NCI-H526 treated with DMSO at 0.1 percent for 48 hours (cell line): ENCODE measurements at places on chromosomes 5 and 9.

- no peak for DNase-seq
Observed at GRCh38 chr5:179192891-179193470, 132.8 kb downstream of the ZNF354C start.

- DNase-seq = no peak
Observed at GRCh38 chr9:99677281-99677680, 144.4 kb upstream of the NR4A3 start.

DNA sequence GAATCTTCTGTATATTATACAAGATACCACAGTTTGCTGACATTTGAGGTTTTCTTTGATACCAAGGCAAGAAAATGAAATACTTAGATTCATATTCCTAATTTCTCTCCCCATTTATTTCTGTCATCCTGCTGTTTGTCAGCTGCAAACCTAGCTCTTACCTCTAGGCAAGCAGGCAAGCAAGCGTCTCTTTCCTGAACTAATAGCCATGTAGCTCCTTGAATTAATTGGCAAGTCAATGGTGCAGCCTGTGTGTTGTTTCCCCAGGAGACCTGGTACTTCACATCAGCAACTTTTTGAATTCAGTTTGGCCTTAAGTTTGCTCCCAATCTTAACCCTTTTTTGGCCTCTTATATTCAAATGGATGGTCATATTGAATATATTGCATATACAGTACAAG, 573.6 kb upstream of the ARRDC3 start:
- DNase-seq = no peak

GRCh38 chr5:174311121-174311520, 265.6 kb downstream of the NSG2 start:
- no peak for DNase-seq

GRCh38 chr9:127313042-127313560, 48.5 kb downstream of the GARNL3 start:
- DNase-seq = no peak

DNA sequence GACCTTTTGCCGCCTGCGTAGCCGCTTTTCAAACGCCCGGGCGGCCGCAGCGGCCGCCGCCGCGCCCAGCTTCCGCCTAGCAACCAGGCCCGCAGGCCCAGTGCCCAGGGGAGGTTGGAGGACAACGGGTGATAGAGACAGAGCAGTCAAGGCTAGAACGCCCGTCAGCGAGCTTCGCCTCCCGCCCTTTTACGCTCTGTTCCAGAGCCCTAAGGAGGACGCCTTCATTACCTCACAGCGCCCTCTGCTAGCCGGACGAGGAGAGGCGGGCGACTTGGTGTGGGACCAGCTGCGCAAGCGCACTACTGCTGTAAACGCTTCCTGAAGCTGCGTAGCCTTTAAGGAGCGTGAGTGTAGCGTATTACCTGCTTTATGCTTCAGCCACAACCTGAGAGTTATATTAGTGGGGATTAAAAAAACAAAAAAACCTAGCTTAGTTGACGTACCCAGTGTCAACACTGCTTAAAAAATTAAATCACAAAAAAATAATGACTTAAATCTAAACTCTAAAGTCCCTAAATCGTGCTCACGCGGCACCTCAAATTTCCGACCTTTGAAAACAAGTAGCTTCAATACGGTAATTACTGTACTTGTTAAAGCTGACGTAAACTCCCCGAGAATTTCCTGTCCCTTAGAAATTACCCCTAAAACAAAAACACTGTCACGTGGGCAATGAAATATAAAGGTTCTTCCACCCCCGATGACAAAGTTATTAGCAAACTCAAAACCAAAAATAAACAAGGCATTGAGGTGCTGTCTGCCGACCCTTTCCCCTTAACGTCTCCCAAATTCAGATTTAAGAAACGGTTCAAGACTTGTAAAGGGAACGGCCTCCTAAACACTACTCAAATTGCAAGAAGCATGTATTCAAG, at the start of gene CEP120:
TSS of gene CEP120 (minus strand) at position 126 of the 872 bp plus-strand sequence. CDS start 405 bp downstream, outside the sequence.
- DNase-seq = peak; percentile 94

DNA sequence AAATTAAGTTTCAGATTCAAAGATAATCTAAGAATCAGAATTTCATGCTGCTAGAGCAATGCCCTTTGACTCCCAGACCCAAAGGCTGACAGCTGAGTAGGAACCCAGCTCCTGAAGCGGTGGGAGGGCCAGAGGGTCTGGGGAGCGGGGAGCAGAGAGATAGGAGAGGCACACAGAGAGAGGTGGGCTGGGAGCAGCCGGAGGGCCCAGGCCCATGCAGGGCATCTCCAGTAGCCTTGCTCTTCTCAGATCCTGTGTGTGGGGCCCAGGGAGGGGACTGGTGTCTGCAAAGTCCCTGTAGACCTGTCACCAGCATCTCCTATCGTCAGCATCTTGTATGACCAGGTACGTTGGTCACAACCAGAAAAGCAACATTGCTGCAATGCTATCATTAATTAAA, 75.3 kb upstream of the OLFM1 start:
- no peak for DNase-seq

GRCh38 chr5:172941067-172941516, 18.1 kb upstream of the RPL26L1 start:
- DNase-seq = no peak

DNA sequence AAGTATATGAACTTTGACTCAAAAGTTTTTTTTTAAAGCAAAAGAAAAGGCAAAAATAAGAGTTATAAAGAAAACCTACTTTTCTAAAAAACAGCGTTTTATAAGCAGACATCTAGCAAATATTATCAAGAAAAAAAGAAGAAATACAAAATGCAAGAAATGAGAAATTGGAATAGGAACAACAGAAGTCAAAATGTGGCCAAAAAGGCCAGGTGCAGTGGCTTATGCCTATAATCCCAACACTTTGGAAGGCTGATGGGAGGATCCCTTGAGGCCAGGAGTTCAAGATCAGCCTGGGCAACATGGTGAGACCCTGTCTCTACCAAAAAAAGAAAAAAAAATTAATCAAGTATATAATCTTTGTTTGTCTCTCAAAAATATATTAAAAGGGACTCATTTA, 35.9 kb downstream of the APTX start:
- DNase-seq = no peak

GRCh38 chr9:94250456-94250855, 8.6 kb upstream of the ZNF169 start:
- no peak for DNase-seq

- no peak for DNase-seq
Observed at GRCh38 chr5:159240301-159240870, 22.7 kb upstream of the UBLCP1 start.

DNA sequence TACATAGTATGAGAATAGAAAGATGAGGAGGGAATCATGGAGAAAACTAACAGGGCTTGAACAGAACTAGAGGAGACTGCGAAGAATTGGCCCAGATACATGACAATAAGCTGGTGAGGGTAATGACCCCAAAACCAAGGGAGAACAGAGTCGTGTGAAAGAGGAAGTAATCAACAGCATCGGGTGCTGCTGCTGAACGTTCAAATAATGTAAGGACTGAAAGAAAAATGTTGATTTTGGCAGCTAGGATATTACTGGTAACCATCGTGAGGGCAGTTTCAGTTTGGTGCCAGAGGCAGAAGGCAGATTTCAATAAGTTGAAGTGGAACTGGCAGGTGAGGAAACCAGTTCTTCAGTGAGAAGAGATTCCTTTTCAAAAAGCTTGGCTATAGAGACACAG, 66.8 kb upstream of the SMC2 start:
- no peak for DNase-seq

GRCh38 chr5:3451961-3452360, 143.7 kb upstream of the IRX1 start:
- DNase-seq = no peak

DNA sequence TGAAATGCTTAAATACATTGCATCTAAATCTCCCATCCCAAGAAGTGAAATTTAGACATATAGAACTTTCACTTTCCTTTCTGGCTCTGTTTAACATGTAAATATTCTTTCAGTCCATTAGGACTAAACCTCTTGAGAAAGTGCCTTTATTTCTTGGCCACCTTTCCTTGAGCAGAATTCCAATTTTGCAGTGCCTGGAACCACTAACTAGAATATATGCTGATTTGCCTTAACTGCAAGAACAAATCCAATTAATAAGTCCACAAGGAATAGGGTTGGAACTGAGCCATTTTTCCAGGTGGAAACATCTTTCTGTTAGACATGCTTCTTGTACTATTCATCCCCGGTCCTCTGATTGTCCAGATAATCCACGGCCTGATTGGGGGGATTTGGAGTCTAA, 478.0 kb downstream of the ENC1 start:
- no peak for DNase-seq

GRCh38 chr9:114291064-114291474, 31.8 kb upstream of the ORM1 start:
- peak; percentile 11 for DNase-seq

GRCh38 chr9:126611592-126612325, 2.0 kb upstream of the LMX1B start:
- peak; percentile 36 for DNase-seq

DNA sequence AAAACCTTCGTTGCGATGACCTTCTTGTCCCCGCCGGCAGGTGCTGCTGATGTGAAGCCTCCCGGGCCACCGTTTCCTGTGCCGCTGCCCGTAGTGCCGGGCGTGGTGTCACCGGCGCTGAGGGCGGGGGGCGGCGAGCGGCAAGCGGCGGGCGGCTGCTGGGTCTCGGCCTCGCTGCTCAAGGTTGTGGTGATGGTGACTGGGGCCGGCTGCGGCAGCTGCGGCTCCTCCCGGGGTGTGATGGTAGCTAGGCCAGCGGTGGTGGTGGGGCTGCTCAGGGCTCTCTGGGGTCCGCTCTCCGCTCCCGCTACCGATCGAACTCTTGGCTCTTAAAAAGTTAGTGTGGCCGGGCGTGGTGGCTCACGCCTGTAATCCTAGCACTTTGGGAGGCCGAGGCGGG, 36.0 kb upstream of the PTPN3 start:
- no peak for DNase-seq
